ENCODE measurements at places on chromosomes 5 and 9. TPM values are rescaled to one million over a fixed set of nuclear protein-coding genes. Genes with fewer than 3 reads are reported as not detected.

Gene PIP5KL1
- total RNA-seq: 1.2 TPM

Gene C1QTNF2
- total RNA-seq: 2.0 TPM

Gene KCNN2
- total RNA-seq: 0.37 TPM

Gene RAB3C
- total RNA-seq: not detected

Gene WWC1
- 0.33 TPM for total RNA-seq

Gene SLC25A25
- total RNA-seq: 55.6 TPM

Gene TEK
- 3.6 TPM for total RNA-seq
